ENCODE measurements at places on chromosomes 7 and 10.
A peak's percentile ranks its signal among the peaks of the same experiment; 100 is the strongest.

GRCh38 chr10:88185830-88186229 lies 322.4 kb downstream of the PTEN start:
- no peak for DNase-seq

DNA sequence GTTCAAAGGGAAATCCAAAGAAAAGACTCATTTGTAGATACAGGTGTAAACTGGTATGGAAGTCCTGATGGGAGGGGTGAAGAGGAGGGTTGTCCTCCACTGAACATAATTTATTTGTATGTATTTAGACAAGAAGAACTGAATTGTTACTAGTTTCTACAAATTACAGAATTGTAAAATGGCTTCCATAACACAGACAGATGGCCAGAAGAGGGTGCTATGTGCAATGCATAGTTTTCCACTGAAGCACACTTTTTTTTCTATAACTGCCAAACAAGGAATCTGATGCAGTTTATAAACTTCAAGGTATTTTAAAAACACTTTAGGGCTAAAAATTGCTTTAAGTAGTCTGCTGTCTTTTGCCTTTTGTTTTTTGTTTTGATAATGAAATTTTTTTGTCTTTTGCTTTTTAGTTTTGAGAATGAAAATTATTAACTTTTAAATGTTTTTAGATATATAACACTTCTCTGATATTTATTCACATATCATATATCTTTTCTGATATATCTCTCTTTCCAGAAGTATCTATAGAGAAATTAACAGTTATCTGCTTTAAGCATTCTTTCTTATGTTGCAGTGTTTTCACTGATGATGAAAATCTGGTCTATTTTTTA lies 58.5 kb downstream of the PHYHIPL start:
- DNase-seq: no peak

DNA sequence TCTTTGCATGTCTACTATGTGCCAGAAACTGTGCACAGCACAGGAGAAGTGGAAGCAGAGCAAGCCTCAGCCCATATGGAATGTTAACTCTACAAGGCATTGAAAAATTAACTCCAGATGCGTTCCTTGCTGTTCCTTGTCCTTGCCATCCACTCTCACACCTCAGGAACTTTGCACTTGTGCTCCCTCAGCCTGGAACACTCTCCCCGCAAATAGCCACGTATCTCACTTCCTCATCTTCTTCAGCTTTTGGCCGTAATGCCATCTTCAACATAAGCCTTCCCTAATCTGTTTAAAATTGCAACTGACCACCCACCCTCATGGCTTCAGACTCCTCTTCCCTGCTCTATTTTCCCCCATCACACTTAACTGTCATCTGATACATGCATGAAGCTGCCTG lies 83.2 kb upstream of the CAPZA2 start:
- no peak for DNase-seq

DNA sequence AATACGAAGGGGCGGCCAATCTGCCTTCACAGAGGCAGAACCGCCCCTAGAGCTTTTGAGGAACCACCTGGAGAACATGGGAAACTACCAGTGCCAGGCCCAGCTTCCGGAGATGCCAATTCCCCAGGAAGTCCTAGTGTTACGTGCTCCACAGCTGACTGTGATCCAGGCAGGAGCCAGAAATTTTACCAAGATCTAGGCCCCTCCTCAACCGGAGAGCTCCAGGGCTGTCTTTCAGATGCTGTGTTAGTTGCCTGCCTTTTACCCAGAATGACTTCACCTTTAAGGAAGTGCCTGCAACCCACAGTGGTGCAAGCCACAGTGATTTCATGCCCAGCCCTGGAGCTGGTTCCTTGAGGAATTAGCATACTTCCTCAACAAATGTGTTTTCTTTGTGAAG lies 62.9 kb downstream of the ELMO1 start:
- no peak for DNase-seq

DNA sequence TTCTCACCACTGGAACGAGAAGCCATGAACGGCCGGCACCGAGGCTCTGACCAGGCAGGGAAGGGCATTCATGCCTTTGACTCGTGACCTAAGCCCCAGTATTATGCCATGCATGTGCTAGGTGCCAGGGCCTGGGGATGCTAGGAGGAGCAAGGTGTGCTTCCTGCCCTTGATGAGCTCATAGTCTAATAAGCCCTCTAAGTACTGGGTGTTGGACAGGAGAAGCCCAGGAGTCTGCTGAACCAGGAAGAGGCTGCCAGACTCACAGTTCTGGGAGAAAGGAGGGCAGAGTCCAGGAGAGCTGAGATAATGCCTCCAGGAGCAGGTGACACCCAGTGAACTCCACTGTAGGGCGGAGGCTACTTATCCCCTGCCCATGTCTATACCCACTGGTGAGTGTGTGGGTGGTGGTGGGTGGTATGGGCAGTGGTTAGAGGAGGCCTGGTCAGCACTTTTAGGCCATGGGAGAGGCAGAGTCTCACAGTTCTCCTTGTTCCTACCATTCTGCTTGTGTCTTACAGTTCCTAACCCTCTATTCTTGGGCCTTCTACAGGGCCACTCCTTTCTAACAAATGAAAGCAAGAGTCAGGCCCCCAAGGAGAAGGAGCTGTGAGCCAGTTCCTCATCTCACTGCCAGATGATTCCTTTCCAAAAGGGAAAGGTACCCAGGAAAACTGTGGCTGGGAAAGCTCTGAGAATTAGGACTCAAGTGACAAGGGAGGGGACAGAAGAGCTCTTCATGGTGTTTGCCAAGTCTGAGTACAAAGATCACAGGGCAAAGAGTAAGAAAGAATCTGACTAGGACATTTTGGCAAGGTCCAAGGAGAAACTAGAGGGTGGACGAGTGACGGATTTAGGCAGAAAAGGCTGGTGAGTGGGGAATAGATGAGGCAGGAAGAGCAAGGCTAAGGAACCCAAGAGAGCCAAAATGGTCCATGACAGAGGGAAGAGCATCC lies 3.6 kb upstream of the MXI1 start:
- no peak for DNase-seq

GRCh38 chr10:133235932-133236331 lies 1.7 kb upstream of the VENTX start:
- no peak for DNase-seq

DNA sequence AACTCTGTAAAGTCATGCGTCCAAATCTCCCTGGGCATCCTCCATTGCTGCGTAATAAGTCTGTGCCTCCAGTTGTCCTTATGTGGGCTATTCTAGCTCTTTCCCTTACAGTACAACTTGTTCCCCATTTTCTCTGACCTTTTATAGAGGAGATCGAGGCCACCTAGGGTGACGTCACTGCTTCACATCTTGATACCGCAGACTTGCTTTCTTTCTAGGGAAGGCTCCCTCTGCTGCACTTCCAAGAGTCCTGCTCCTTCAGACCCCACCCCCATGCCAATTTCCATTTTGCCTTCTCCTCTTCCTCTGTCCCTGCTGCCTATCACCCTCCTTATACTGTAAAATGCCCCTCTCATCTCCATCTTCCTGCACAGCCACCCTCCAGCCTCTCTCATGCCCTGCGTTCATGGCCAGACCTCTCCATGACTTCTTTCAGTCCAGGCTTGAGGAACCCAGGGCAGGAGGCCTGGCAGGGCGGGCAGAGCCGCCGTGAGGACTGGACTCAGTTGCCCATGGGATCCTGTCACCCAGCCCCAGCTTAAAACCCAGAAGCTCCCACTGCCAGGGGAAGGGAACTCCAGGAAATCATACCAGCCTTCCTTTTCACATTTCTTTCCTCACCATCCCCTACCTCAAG lies 57.5 kb downstream of the CAMK1D start:
- no peak for DNase-seq

DNA sequence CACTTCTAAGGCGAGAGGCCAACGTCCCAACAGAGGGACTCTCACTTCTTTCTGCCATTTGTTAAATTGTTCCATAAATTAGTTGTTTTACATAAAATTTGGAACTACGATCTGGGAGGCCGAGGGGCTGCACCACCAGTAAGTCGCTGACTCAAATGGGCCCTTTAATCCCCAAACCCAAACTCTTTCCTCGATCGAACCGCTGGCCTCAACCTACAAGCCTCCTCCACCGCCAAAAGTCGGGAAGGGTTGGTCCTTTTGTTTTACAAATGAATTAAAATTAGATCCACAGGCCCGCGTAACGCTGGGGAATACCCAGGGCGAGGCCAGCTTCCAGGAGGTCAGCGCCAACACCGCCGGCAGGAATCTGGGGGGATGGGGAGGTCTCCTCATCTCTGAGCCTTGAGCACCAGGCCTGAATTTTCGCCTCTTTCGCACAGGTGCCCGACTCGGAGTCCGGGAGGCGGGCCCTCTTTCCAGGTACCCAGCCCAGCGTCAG lies 1.2 kb upstream of the FOXI2 start:
- DNase-seq: no peak

DNA sequence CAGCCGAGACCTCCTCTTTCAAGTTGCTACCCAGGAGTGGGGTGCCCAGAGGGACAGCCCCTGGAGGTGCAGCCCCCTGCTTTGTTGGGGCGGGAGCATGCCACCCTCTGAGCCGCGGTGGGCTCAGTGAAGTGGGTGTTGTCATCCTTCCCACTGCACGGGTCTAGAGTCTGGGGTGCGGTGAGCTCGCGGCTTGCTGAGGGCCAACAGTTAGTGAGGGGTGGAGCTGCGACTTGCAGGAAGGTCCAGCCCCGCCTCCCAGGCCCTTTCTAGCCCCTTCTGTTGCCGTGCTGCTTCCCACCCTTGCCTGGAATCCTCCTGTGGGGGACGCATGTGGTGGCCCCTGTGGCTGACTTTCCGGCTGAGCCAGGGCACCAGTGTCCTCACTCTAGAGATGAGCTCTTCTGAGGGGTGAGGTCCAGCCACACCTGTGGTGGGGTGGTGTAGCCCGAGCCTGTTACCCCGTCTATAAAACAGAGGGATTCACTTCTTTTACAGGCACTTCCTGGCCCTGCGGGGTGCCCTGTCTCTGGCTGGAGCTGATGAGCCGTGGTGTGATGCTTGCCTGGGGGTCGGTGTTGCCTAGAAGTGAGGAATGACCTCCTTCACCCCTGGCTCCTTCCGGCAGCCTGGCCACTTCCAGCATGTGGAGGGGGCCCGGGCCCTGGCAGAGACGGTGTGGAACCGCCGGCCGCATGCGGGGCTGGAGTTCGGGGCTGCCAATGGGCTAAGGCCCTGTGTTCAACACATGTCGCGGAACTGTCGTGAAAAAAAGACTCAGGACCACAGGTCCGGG lies 127.9 kb downstream of the FAM53B start:
- no peak for DNase-seq

DNA sequence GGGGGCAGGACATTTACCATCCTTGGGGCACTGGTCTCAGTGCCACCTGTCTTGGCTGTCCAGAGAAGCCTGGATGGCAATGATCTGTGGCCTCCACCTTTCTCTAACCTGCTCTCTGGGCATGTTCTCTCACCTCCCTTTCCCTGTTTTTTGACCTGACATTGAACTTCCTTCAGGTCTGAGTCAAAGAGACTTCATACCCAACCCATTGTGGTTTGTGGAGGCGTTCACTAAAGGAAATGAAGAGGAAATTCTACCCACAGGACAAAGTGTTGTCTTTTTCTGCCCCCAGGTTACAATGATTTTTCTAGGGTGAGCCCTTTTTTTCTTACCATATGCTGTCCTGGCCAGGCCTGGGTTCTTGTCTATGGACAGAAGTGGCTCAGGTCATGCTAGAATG lies 76.6 kb downstream of the CYP26A1 start:
- no peak for DNase-seq

- no peak for DNase-seq
Measured at GRCh38 chr7:24825931-24826661, 68.8 kb upstream of the GSDME start.

DNA sequence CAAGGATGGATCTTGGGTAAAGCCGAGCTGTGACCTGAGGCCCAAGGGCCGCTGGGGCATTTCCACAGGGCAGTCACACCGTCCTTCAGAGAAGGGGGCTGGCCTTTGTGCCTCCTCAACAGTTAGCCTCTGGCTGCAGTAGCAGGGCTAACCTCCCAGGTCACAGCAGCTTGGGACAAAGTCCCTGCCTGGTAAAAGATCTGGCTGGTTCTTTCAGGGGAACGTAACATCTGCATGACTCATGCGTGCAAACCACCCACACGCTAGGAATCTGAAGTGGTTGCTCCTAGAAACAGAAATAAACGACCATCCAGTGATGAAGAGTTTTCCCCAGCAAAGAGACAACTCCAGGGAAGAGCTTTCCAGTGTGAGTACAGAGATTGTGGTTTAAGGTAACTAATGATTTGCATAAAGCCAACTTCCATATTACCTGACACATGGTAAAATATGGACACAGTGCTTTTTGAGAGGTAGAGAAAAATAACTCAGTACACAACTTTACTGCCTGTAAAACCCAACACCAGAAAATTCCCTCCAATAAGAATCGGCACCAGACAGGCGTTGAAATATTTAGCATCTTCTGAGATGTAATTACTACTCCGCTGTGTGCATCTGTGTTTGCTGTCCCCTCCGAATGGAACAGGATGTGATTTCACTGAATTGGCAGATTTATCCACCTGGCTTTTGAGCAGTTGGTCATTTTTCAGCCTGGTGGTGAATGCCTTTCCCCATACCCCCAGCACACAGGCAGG lies 84.9 kb upstream of the ADRB1 start:
- DNase-seq: peak; percentile 18

- DNase-seq: no peak
Measured at GRCh38 chr7:23356726-23357125, 57.6 kb downstream of the MALSU1 start.

DNA sequence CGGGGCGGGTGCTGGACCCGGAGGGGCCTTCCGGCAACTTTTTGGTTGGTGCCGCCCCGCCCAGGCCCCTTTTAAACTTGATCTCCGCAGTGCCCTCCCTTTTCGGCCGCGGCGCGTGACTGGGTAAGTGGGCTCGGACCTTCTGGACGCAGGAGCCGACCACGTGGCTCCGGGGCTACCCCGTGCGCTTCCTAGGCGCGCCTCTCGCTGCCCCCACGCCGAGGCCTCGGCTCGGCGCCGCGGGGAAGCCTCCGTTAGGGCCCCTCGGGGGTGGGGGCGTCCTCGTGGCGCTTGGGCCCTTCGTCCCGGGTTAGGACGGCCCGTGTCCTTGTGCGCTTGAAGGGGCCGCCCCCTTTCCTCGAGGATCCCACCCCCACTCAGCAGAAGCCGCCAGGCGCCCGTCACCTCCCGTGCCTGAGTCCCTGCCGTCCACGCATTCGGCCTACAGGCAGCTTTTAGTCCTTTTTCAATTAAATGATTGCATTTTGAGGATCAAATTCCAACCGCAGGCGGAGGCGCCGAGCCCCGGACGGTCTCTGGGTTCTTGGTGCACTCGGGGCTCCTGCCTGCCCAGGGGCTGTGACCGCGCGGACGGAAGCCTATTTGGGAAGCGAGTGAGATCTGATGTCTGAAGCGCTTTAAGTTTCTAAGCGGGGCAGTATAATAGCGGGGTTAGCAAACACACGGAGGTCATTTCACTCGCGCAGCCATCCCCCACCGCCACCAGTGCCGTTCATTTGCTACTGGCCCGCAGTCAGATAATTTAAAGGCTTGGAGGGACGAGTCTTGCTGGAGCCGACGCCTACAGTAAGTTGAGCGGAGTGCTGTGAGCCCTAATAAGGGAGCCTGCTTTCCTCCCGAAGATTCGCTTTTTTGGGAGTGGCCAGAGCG lies 31.8 kb upstream of the TOMM7 start:
- DNase-seq: no peak
